T-helper 2 cell (primary cell): ENCODE measurements at places on chromosomes 5 and 9.

DNA sequence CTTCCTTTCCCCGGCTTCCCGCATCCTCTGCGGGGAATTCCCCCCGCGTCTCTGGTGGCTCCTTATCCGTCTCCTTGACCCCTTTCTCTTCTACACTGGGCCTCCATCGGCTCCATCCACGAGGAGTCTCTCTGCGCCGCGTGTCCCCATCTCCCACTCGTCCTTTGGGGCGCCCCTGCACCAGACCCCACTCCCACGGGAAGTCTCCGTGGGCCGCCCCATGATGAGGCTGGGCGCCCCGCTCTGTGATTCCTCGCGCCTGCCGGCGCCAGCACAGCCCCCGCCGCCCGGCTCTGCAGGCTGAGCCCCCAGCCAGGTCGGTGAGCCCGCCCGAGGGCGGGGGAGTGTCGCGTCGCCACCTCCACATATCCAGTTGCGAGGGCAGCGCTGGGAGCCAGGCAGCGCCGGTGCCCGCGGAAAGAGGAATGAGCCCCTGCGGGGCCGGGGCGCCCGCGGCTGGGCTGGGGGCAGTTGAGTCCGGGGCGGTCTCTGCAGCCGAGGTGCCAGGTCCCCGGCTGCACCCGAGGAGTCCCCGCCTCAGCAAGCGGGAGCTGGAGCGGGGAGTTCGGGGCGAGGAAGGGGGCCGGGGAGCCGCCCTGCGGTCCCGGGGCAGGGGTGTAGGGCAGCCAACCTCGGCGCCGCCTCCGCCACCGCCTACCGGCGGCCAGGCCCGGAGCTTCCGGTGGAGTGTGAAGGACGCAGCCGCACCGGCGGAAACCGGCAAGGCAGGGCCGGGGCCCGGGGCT, 2.1 kb upstream of the TRAF1 start:
- peak; percentile 66 for DNase-seq

DNA sequence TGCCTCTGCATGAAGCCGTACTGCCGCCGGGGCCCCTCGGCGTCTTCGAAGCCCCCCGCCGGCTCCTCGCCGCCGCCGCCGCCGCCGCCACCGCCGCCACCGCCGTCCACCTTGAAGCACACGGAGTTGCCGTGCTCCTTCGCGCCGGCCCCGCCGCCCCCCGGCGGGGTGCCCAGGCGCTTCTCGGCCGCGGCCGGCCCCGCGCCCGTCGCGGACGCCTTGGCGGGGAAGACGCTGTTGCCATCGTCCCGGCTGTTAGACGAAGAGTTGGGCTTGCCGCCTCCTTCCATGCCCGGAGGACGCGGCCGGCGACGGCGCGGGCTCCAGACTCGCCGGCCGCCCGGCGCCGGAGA, 400 bp downstream of the HCN1 start:
- no peak for DNase-seq

GRCh38 chr9:116390303-116391228, 237.0 kb downstream of the PAPPA start:
- no peak for DNase-seq

DNA sequence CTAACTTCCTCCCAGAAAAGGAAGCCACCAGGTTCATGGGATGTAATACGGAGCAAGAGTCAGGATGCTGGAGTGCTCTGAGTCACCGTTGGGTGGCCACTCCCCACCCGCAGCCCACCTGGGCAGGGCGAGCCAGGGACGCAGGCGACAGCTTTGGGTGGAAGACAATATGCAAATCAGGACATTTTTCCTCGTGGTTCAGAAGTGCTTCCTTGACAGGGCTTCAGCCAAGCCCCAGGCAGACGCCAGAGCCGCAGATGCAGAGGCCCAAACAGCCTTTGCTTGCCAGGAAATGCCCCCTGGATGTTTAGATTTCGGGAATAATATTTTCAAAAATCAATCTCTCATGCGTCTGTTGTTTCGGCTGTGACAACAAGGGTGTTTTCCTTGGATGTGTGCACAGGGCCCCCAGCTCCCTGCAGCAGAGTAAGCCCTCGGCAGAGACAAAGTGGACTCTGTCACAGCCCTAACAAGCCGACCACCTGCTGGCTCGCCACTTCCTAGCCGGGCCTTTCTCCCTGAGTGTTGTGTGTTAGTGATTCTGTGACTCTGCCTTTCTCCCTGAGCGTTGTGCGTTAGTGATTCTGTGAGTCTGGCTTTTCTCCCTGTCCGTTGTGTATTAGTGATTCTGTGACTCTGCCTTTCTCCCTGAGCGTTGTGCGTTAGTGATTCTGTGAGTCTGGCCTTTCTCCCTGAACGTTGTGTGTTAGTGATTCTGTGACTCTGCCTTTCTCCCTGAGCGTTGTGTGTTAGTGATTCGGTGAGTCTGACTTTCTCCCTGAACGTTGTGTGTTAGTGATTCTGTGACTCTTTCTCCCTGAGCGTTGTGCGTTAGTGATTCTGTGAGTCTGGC, 11.8 kb upstream of the SLC9A3 start:
- no peak for DNase-seq

DNA sequence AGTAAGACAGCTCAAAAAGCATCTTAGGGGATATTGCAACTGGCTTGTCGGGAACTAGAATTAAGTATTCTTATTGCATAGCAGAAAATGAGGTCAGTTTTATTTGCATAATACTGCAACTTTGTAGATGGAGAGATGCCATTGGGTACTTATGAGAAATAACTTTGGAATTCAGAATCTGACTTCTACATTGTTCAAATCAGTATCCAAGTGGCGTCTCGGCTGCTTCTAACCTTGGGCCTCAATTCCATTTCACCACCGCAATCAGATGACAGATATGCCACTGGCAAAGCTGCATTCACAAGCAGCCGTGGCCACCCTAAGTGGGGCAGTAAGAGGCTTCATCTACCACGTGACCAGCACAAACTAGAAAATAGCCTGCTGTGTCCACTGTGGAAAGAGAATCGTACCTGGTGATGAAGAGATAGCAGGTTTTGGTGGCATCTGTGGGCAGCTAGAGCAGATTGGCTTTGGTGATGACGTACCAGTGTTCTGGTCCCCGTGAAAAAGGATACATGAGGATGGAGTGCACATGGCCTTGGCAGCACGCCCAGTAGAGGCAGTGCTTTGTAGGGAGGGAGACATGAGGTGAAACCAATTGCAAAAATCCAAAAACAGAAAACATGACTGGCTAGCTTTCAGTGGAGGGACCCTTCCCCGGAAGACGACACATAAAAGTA, 116.6 kb downstream of the KLHL3 start:
- no peak for DNase-seq

DNA sequence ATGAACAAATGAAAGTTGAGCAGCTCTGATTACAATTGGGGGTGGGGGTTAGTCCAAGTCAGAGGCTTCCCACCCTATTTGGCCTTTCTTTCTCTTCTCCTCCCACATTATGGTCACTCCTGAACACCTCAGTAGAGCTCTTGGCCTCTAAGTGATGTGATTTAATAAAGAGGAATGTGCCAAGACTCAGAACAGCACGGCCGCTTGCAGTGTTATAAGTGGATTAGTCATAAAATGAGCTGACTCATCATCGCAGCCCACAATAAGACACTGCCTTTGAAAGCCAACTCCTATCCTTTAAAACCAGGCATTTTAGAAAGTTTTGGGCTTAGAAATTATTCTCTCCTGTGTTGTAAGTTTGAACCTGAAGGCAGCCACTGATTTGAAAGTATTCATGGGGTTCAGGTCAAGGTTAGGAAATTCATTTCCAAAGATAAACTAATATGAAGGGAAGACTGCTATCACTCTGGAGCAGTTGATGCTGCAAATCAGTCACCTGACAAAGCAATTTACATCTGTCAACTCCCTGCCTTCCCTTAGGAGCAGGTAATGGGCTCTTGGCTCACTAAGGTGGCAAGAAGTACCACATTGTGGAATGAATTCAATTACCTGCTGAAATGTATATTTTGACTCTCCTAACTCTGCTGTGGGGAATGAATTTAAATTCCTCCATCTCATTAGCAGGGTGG, 283.6 kb upstream of the NMUR2 start:
- DNase-seq = no peak

DNA sequence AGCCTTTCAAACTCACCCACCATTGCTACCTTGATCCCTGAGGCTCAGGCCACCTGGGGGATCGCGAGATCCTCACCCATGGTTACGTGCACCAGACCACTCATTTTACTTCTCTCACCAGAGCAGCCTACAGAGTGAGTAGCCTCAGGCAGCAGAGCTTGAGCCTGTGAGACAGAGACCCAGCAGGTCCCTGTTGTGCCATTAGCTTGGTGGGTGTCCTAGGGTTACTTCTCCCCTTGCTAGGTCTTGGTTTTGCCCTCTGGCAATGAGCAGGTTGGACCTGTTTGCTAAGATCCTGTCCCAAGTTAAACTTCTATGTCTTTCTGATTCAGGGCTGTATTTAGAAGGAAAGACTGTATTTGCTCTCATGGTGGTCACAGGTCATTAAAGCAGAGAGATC, 21.8 kb downstream of the WHRN start:
- DNase-seq = no peak

- DNase-seq = no peak
Observed at GRCh38 chr9:34520096-34520495, 2.7 kb downstream of the ENHO start.

- no peak for DNase-seq
Observed at GRCh38 chr5:21070858-21071257, 1082.9 kb upstream of the CDH18 start.

DNA sequence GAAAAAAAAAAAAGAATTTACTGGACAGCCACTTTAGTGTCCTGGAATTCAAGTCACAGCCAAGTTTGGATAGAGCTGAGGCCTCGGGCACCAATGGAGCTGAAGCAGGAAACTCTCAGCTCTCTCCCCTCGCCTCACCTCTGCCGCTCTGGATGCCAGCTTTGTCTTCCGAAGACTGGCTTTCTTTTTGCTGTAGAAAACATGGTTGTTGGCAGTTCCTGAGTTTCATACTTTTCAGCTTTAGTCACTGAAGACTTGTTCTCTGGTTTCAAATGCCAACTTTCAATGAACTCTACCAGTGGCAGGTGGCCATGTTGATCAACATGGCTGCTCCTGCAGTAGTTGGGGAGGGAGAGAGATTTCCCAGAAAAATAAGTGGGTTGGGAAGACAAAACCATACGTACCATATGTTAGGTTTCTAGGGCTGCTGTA, 142.2 kb downstream of the SNX18 start:
- DNase-seq = no peak

- peak; percentile 46 for DNase-seq
Observed at GRCh38 chr5:72015103-72015548, 92.1 kb upstream of the MAP1B start.
